ENCODE measurements at places on chromosomes 1 and 21. TPM values are rescaled to one million over a fixed set of nuclear protein-coding genes. Genes with fewer than 3 reads are reported as not detected.

ICOSLG gene
- total RNA-seq = 4.8 TPM

GPR37L1 gene
- 0.18 TPM for total RNA-seq

C1QB gene
- total RNA-seq = not detected

LCE1E gene
- not detected for total RNA-seq

ADGRB2 gene
- total RNA-seq = 5.6 TPM

CD34 gene
- total RNA-seq = not detected

MFSD2A gene
- 9.9 TPM for total RNA-seq

PLPP3 gene
- 19.7 TPM for total RNA-seq

SNRNP40 gene
- 43.2 TPM for total RNA-seq

ZNF593OS gene
- total RNA-seq = not detected

CHODL gene
- total RNA-seq = 0.03 TPM

C4BPA gene
- total RNA-seq = 0.67 TPM

ANGPTL7 gene
- total RNA-seq = not detected

BRINP2 gene
- 0.27 TPM for total RNA-seq

CCDC18 gene
- total RNA-seq = 7.6 TPM

NR5A2 gene
- 3.9 TPM for total RNA-seq

ADIPOR1 gene
- 67.2 TPM for total RNA-seq

OR10J5 gene
- not detected for total RNA-seq

IL19 gene
- total RNA-seq = not detected

HSD11B1 gene
- total RNA-seq = 0.60 TPM

SIM2 gene
- total RNA-seq = 4.8 TPM

CCDC27 gene
- total RNA-seq = not detected

HUNK gene
- total RNA-seq = 1.5 TPM

ITPKB gene
- 3.1 TPM for total RNA-seq

KCNK1 gene
- total RNA-seq = 24.6 TPM

CNIH3 gene
- 0.34 TPM for total RNA-seq

ARHGEF10L gene
- total RNA-seq = 5.8 TPM

THEM5 gene
- total RNA-seq = not detected

PLEKHA6 gene
- 41.4 TPM for total RNA-seq

CD1B gene
- total RNA-seq = not detected

PLCH2 gene
- 0.40 TPM for total RNA-seq

TMEM125 gene
- not detected for total RNA-seq

S100A12 gene
- not detected for total RNA-seq

EPHX1 gene
- total RNA-seq = 203 TPM

FAM72C gene
- total RNA-seq = 5.7 TPM

ELAPOR1 gene
- 0.33 TPM for total RNA-seq

HFM1 gene
- total RNA-seq = 0.07 TPM

UBXN10 gene
- not detected for total RNA-seq

PIK3C2B gene
- 9.8 TPM for total RNA-seq

SLC6A17 gene
- 5.3 TPM for total RNA-seq

AGT gene
- 0.13 TPM for total RNA-seq

OR2M3 gene
- not detected for total RNA-seq

All from A549 treated with dexamethasone at 1 μM for 4 hours (cell line).